ENCODE measurements at places on chromosomes 16 and 17.
A peak's percentile ranks its signal among the peaks of the same experiment; 100 is the strongest.

GRCh38 chr16:84933774-84934631 lies 77.3 kb downstream of the ZDHHC7 start:
- no peak for DNase-seq

- no peak for DNase-seq
Observed at GRCh38 chr16:11033629-11034420, 89.5 kb downstream of the CLEC16A start.

DNA sequence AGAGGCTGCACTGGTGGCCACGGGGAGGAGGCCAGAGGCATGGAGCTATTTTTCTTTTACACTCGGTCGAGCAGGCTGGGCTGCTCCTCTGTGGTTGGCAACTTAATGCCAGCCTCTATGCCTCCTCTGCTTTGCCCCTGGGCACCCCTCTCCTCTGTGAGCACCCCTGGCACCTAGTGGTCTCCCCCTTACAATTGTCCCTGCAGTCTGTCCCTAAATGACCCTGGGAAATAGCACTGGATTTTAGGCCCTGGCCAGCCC lies 27.0 kb downstream of the LRRC75A start:
- DNase-seq = no peak

- no peak for DNase-seq
Observed at GRCh38 chr17:44297975-44298374, 10.4 kb upstream of the RUNDC3A start.

GRCh38 chr16:85350973-85351372 lies 238.7 kb upstream of the CIBAR2 start:
- DNase-seq = no peak

DNA sequence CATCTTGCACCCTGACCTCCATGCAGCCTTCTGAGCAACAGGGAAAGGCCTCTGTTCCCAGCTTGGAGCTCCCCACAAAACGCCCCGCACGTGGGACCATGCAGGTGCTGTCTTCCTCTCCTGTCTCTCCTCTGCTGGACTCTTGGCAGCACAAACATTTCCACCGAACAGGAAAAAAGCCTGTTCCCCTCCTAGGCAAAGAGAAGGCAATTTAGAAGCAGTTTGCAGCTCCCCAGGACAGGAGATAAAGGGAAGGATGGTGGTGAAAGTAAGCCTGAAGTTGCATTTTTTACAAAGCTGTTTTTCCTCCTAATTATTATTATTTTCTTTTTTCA lies 7.7 kb upstream of the CIBAR2 start:
- DNase-seq = no peak

DNA sequence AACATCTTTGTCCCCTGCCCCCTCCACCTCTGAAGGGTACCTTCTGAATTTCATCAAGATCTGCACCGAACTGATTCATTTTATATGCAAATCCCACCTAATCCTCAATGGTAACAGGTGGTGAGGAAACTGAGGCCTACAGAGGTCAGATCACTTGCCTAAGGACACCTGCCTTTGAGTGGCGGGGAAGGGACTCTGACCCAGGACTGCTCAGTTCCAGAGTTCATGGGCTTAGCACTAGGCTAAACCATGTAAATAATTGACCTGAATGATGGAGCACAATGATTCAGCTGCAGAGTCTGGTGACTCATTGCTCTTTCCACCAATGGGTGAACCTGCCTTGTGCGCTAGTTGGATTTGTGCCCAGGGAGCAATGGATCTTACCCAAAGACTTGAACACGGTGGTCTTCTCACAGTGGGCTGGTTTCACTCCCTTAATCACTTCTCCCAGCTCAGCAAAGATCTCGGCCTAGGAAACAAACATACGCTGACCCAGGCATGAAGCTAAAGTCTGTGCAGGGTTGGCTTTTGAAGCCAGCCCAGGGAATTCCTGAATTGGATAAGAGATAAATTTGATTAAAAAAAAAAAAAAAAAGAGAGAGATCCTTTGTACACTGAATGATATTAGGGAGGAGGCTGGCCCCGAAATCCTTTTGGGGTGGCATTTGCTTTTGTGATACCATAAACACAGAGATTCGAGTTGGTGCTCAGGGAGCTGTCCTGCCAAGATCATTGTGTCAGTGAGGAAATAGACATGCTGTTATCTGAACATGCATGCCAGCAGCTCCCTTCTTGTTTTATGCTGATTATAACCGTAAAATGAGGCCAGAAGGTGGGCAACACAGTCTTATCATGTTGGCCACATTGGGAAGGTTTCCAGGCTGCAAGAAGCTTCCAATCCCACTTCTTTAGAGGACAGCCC lies 17.0 kb downstream of the CRYM start:
- no peak for DNase-seq

DNA sequence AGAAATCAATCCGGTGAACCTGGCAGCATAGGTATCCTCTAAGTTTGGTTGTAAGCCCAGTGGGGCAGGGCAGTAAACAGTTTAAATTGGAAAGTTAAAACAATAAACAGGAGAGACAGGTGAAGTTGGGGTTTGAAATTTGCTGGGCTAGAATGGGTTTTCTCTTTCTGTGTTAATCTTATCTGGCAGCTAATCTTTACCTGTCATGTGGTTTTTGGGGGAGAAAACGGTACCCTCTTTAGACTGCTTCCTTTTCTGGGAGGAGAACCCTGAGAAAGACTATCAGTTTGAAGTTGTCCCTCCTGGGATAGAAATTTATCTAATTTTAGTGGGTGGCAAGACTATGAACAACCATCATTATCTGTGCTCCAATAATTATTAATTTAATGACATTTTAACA lies 24.0 kb downstream of the CDH13 start:
- DNase-seq = no peak

GRCh38 chr17:76497979-76498875 lies 3.0 kb downstream of the RHBDF2 start:
- no peak for DNase-seq

- DNase-seq = peak; percentile 71
Observed at GRCh38 chr16:3187798-3188674, at the start of gene OR1F1. OR1F1 (plus strand) TSS chr16:3188204.
